ENCODE measurements at places on chromosomes 3 and 15.

DNA sequence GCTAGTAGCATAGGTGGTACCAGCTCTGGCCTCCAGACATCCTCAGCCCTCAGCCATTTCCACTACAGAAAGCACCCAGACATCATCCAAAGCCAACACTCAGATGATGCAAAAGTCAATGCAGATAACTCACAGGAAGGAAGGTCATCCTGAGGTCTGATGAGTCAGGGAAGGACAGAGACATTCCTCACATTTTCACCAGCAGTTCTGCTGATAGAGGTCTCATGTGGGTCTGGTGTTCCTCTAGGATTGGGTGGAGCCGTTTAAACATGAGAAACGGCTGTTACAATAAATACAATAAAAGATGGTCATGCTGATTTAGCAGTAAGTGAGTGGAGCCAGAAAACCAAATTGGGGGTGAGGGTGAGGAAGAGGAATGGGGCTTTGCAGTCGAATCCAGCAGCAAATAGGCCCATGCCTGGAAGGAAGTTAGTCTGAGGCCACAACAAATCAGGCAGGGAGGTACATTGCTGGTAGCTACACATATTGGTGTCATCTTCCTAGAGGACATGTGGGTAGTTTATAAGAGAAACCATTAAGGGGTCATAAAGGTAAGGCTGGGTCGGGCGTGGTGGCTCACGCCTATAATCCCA is 33.3 kb upstream of the FLNB start:
- DNase-seq, result no peak

DNA sequence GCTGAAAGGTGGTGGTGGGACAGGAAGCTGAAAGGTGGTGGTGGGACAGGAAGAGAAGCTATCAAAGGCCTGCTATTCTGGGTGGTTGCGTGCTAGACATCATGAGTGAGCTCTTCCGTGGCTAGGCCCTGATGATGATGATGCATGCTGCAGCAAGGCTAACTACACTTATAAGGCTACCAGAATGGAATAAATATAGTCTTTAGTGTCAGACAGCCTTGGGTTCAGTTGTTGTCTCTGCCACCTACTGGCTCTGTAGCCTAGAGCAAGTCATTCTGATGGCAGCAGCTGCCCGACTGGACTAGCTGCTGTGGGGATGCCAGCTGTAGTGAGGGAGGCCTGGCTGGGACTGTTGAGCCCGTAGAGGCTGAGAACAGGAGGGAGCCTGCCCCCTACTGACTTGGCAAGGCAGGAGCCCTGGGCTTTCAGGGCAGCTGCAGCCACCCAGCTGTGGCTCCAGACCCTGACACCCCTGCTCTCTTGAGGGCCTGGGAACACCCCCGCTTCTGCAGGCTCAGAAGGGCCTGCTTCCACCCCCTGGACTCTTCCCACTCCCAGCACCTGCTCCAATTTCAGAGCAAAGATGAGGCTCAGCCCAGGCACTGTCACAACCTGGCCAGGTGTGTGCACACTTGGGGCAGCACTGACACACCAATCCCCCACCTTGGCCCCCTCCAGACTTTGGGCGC is 21.4 kb upstream of the ZBED2 start:
- DNase-seq, result peak; percentile 65

- no peak for DNase-seq
These were observed 1.4 kb downstream of the UBR1 start for GRCh38 chr15:43104426-43104825.

DNA sequence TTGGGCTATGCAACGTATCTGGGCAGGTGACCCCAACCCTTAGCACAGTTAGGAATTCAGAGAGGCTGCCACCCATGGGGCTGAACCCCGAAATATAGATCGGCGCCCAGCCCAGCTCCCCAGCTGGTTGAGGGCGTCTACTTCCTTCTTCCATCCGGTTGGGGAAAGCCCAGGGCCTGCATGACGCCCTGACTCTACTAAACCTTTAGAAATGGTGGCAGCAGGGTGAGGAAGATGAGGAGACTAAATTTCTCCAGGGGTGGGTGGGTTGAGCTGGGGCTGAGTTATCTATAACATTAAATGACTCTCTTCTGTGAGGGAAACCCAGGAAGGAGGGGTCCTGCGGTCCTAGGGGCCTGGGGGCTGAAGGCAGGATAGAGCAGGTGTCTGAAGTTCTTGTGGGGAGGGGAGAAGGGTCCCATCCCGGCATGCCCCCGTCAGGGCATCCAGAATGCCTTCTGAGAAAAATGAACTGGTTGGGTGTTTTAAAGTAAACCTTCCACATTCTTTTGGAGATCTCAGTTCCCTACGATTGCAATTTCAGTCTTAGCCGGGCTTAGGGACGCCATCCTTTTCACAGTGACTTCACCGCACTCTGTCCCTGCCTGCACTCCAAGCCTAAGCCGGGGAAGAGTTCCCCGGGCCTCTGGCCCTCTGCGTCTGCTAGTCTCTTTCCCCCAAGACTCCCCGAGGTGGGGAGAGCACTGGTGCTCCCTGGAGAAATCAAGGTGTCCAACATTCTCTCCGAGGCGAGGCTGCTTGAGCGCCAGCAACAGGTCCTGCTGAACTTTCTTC is 28.5 kb downstream of the NR2F2 start:
- DNase-seq, result no peak
